ENCODE measurements at places on chromosomes 12 and 14.

- no peak for DNase-seq
These were observed 60.3 kb downstream of the TESC start for GRCh38 chr12:117038919-117039318.

DNA sequence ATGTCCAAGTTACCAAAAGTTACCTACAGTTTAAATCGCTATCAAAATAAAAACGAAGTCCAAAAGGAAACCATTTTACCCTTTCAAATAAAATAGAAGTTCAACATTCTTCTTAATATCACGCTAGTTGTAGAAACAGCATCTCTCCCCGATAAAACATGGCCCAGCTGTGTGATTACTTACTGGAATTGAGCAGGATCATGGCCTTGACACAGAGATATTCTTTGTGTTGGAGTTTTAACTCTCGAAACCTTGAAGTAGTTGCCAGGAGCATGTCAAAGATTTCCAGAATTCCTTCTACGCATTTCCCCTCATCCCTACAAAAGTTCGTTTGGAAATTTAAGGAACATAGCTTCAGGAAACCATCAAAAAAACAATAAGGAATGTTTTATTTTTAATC lies 44.8 kb downstream of the ESR2 start:
- no peak for DNase-seq

DNA sequence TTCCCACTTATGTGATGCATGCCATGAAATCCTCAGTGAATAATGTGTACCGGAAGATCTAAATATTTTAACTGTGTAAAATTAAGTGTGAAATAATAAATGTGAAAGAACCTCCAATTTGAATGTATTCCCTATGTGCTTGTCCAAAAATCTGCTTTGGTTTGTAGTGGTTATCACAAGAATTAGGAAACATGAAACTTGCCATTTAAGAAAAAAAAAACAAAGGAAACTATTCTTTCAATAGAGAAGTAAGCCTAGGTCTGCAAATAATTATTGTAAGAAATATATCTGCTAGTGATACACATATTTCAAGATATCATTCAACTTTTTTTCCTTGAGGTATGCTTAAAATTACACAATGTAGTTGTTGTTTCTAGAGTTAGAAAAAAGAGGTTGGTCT lies 500.4 kb downstream of the SLC6A15 start:
- DNase-seq, result no peak

DNA sequence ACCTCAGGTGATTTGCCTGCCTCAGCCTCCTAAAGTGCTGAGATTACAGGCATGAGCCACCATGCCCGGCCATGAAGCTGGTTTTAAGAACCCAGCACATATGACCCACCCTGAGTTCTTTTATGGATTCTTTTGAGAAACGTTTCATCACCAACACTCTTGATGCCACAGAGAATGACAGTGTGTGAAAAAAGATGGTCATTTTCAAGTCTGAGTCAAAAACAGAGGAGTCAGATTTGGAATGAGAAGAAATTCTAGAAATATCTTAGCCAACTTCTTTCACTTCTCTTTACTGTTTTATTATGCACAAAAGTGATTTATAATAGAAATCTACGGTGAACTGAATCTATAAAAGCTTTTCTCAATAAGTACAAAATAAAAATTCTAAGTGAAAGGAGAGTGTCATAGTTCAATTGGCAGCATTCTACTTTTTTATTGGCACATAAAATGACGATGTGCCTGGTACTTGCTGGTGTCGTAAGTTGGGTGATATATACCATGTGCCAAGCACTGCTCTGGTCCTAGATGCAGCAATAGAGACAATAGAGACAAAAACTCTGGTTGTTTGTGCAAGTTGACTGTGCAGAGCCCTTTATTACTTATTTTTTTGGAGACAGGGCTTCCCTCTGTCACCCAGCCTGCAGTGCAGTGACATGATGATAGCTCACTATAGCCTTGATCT lies 33.9 kb downstream of the CCDC177 start:
- DNase-seq, result no peak

DNA sequence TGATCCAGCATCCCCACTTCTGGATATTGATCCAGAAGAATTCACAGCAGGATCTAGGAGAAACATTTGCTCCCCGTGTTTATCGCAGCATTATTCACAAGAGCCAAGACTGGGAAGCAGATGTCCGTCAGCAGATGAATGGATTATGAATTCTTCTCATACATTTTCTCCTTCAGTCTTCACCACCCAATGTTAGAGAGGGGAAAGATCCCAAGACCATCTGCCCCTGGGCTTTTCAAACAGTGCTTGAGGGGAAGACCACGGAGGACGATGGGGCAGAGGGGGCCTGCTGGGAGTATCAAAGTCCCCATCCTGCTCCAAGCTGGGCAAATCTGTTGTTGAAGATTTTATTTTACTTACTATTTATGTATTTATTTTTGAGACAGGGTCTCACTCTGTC lies 41.1 kb downstream of the SERPINA3 start:
- no peak for DNase-seq

- no peak for DNase-seq
These were observed 6.9 kb upstream of the DCN start for GRCh38 chr12:91189516-91189915.

DNA sequence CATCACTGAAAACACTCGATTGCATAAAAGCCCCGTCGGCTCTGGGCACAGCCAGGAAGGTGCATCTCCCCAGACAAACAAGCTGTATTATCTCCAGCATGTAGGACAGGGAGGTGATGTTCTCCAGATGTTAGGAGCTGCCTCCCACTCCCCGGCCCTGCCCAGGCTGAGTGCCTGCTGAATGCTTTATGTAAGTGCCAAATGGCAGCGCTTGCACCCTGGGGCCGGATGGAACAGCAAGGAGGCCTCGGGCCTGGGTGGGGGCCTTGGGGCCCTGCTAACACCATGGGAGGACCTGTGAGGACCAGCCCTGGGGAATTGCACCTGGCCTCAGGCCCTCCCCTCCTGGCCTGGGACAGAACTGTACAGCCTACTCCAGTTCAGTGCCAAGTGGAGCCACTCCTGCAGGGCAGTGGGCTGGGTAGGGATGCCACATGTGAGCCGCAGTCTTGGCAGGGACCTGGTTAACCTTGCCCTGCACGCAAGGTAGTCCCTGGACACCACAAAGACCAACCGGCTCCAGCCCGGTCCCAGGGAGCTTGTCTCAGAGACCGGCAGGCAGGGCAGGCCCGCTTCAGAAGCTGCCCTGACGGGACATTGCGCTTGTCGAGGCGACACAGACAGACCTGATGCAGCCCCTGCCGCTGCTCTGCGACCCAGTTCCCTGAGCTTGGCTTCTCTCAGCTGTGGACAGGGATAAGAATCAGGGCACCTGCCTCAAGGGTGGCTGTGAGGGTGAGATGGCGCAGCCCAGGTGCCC lies 35.3 kb upstream of the PPP1R13B start:
- no peak for DNase-seq

DNA sequence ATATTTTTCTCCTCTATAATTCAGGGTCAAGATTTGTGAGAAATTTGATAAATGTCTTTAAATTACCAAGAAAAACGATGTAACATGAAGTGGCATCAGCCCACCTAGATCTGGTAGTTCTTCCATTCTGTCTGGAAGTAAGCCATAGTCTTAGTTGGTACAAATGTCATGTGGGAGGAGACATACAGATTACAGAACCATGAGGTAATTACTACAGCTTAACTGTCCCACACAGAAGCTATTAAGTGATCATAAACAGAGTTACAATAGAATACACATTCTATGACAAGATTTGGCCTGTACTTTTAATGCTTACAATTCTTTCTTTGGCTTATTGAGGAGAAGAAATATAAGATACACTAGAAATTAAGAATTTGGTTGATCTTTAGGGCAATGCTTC lies 13.7 kb upstream of the SIX1 start:
- DNase-seq, result no peak

DNA sequence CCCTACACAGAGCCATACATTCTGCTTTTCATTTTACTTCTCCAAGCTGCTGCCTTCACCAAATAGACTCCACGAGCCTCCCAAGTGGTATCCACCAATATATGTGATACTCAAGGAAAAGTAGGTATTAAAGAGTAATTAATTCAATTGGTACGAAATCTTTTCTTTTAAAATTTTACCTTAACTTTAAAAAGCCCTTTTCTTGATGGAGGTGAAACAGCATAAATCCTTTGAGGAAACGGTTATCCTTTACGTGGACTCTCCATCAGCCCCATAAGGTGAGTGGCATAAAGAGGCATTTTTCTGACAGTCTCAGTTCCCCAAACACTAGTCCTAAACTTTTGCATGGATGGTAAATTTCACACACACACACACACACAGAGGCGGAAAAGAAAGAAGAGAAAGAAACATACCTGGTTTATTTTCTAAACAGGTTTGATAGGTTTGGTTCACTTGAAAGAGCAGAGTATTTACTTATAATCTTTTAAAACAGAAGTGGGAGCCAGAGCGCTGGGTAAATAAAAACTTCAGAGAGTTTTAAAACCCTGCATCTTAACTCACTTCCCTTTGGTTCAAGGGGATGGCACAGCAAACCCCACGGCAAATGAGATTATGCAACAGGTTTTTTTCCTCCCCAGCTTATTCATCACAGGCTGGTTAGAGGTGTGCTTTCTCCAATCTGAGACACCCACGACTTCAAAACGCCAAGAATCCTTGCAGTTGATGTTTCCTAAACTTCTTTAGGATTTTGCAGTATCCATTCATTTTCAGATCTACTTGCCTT lies 1.9 kb downstream of the DUSP16 start:
- DNase-seq, result peak; percentile 65

DNA sequence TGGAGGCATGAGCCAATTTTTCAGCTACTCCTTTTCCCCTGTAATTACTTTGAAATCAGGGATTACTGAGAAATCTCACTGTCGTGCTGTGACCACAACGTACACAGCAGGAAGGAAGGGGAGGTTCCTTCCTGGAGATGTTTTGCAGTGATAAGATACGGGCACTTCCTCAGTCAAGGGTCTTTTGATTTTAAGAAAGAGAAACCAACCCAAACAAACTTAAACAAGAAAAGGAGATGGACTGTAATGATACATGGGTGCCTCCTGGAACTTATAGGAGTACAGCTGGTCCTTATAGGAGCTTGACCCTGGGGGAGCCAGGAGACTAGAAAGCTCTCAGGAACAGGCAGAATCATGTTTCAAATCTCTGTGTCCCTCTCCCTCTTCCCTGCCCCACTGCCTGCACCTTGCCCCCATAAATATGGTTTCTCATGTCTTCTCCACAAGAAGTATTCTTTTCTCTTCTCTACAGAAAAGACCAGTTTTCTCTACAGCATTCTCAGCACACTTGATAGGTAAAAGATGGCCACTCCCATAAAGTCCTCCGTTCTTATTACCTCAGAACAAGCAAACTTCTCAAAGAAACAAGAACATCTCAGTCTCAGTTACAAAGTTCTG lies 281.1 kb upstream of the AMIGO2 start:
- peak; percentile 44 for DNase-seq

- no peak for DNase-seq
These were observed 159.5 kb downstream of the METTL25 start for GRCh38 chr12:82517808-82518207.

- DNase-seq, result no peak
These were observed 18.7 kb upstream of the CREBL2 start for GRCh38 chr12:12592930-12593329.

DNA sequence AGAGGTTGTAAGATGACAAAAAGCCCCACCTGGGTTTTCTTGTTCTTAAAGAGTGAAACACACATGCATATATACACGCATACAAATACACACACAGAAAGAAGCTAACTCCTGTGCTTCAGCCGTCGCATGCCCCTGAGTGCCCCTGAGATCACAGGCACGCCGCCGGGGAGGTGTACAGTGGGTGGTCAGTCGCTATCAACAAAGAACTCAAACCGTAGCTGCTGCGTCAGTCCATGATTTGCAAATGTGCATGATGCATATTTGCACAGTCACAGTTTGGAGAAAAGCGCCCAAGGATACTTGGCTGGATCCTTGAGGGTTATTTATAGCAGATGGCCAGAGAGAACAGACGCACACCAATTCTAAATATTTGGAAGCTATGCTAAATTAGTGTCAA lies 206.9 kb downstream of the TMEM132D start:
- no peak for DNase-seq

- no peak for DNase-seq
These were observed 250.4 kb downstream of the TMTC2 start for GRCh38 chr12:82937151-82937550.

DNA sequence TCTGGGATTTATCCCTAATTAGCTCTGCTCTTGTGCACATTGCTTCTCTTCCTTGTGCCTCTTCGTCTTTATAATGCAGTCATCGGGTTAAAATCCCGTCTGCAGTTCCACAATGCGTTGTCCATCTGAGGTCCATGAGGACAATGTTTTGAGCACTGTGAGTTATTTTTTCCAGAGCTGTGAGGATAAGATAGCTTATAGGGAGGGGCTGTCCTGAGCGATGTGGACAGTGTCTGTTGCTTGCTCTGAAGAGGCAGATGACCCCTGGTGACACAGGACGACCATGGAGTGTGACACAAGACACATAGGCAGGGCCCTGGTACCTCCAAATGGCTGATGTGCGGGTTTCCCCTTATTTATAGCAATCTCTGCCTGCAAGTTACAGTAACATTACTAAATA lies 132.5 kb downstream of the SMOC1 start:
- no peak for DNase-seq

DNA sequence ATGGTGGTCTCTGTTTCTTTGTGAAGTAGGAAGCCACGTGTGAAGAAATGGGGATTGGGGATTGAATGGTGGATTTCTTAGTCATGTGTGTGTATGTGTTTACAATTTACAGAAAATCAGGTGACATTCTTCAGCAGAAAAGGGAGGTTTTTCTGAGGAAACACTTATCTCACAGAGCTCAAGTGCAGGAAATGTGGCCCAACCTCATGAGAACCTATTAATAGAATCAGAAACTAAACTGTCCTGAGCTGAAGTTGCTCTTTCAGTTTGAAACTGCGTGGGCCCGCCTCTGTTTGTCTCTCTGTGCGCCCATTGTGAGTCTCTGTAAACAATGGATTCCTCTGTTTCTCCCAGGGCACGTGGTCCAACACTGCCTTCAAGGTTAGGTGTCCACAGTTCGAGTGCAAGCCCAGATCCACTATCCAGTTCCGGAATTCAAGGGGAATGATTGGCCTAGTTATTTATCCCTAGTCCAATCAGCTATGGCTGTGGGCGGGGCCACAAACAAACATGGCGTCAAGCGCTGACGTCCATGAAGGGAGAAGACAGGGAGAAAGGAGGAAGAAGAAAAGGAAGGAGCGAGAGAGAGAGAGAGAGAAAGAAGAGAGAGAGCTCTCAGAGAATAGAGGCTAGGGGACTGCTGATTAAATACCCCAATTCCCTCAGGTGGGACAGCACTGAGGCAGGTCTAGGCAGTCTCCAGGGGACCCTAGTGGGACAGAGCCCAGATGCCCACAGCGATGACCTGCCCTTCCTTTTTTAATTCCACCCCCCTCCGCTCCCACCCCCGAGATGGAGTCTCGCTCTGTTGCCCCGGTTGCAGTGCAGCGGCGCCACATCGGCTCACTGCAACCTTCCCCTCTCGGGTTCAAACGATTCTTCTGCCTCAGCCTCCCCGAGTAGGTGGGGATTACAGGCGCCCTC lies 31.4 kb upstream of the C12orf76 start:
- DNase-seq, result peak; percentile 80

- no peak for DNase-seq
These were observed 202.6 kb downstream of the CRADD start for GRCh38 chr12:93879476-93880421.

- DNase-seq, result no peak
These were observed 474 bp downstream of the KCNK10 start for GRCh38 chr14:88322504-88323085.

- no peak for DNase-seq
These were observed 1.2 kb upstream of the CEP170B start for GRCh38 chr14:104863923-104864266.

- no peak for DNase-seq
These were observed 51.3 kb downstream of the SCARB1 start for GRCh38 chr12:124812356-124812755.
